ENCODE measurements at places on chromosomes 7 and 10.

DNA sequence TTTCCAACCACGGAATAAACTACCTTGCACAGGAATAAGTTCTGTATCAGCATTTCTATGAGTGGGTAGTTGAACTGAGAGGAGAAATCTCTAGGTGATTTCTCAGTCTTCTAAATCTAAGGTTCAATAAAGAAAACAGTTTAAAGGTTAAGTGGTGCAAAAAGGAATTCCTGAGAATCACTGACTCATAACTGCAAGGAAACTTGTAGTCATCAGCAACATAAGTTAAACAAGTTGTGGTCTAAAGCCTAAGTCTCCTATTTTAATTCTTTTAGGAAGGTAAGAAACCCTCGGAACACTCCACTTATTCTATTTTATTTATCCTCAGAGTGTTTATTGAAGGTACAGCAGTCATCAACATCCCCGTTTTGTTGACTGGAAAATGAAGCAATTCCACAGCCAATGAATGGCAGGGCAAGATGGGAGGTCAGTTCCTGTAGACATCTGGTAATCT lies 92.4 kb upstream of the PIK3CG start:
- no peak for DNase-seq

DNA sequence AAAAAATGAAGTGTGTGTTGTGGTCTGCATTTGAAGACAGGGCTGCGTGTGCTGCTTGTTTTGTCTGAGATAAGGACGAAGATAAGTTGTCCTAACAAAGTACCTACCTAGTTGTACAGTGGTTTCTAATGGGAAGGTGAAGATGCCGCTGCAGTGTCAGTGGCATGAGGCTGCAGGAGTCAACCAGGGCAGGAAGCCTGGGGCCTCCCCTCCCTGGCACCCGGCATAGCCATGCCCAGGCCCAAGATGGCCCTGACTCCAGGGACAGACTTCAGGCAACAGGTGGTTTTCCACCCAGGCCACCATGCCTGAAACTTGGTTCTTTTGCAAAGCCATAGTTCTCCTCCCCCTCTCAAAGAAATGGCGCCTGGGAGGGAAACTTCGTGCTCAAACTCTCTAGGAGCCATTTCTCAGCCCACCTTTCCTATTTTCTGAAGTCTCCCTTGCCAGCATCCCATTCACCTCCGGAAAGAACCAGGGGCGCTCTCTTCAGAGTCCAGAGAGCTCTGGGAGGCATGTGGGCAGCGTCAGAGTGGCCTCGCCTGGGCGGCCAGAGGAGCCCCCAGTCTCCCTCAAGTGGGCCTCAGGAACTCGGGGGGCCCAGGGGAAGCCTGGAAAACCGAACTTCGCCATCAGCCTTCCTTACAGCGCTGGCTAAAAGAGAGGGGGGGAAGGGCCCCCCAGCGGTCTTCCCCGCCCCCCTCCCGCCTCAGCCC lies 2.1 kb upstream of the KAT6B start:
- DNase-seq: no peak

DNA sequence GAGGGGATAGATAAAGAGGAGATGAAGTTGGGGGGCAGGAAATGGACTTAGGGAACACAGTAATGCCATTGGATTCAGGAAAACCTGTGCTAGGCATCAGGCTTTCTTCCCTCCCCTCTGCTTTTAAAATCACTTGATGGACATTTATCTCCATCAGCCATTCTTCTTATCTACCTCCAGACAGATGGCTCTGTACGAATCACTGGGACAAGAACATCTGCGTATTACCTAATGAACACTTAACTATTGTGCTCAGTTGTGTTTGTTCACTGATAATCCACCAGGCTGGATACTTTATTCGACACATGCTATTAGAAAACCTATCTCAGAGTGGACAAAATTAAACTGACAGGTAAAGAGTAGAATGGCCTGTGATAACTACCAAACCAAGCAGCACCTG lies 40.0 kb downstream of the TNKS2 start:
- peak; percentile 11 for DNase-seq

DNA sequence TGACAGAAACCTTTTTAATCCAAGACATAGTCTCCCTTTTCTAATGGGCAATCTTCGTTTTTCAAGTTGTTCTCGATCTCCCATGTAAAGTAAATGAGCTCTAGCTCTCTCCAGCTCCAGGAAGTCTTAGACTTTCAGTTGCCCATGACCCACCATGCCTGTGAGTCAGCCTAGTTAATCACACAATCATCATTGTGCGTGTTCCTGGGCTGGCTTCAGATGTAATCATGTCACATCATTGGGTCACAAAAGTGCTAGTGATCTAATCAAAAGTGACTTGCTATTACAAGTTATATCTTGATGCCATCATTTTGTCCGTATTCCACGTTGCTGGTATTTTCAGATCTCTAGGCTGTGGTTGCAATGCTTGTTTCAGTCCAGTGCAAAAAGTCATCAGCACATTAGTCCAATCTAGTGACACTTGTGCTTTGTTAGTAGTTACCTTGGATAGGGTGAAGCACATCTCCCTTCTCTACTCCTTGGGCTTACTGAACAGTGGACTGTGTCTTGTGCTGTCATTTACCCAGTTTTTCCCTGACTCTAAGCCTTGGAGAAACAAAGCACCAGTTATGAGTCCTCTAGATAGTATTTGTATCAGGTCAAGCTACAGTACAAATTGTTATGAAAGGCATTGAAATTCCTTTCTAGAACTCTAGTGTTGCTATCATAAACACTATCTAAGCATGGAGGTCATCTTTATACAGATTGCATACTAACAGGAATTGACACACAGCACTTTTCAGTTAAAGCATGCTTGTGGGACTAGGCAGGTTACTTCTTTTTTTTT lies 316.6 kb downstream of the GFRA1 start:
- DNase-seq: no peak

- no peak for DNase-seq
Observed at GRCh38 chr7:104946338-104946737, 67.7 kb upstream of the KMT2E start.

DNA sequence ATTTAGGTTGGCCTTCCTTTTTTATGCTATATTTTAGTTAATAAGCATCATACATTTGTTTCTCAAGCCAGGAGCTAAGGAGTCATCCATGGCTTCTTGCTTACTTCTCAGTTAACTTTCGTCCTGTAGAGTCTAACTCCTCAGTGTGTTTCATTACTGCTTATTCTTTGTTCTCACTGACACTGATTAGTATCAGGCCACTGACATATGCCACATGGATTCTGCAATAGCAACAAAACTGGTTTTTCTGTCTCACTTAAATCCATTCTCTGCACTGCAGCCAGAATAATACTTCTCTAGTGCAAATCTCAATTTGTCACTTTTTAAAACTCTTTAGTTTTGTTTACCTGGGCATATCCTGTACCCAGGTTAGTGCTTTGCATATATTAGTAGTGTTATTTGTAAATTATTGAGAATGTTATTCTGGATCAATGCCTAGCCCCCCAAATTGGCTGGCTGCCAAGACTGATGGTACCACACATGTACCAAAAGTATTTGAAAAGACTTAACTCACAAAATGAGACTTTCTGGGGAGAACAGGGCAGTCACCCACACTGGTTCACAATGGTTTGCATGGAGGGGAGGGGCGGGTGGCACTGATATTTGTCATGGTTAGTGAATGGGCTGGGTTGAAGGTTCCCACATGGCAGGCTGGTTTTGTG lies 79.1 kb downstream of the CCSER2 start:
- DNase-seq: no peak

DNA sequence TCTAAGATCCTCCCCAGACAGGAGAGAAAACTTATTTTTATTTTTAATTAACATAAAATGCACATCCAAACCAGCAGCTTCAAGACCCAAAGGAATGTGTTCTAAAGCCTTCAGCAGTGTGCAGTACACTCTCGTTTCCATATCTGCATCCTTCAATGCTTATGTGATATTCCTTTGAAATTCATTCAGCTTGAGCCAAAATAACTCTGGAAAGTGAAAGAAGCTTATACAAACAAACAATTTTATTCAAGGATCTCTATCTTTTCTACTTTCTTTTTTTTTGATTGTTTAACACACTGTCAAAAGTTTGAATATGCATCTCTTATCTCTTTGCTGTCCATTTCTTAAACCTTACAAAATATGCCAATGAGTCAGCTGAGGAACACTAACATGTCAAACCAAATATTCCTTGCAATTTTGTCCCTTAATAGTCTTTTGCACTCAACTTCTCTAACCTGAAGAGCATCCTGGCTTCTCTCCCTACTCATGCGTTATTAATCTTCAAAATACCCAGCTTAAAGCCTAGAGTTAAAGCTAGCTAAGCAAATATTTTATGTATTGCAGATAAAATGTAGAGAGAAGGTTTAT lies 124.3 kb downstream of the THSD7A start:
- no peak for DNase-seq

DNA sequence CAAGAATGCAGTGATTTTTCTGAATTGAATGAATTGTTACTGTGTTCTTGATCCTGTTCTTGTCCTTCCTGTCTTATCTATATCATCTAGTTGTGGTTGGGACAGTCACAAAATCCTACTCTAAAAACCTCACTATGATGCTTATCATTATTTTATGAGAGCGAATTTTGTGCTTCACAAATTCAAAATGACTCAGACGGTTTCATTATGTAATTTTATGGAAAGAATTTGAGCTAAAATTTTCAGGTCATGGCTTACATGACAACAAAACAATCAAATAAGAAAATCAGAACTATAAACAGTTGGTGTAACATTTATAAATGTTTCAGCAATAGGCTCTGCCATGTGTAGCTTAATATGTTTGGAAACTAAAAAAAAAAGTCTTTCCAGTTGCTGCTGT lies 6.9 kb downstream of the PRKAR2B start:
- no peak for DNase-seq

DNA sequence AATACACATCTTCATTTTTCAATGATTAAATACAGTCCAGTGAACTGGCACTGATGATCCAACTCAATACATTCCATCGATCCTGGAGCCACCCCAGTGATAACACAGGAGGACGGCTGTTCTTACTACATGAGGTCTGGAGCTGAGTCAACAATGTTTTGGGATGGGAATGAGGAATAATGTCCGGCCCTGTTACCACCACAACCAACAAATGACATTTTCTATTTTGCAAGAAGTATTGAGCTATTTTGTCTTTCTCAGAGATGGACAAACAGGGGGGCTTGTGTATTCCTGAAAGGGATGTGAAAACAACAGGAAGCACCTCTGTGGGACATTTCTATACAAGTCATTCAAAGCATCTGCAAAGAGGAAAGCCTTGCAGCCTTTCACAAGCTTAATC lies 249.2 kb downstream of the PARD3 start:
- DNase-seq: no peak

DNA sequence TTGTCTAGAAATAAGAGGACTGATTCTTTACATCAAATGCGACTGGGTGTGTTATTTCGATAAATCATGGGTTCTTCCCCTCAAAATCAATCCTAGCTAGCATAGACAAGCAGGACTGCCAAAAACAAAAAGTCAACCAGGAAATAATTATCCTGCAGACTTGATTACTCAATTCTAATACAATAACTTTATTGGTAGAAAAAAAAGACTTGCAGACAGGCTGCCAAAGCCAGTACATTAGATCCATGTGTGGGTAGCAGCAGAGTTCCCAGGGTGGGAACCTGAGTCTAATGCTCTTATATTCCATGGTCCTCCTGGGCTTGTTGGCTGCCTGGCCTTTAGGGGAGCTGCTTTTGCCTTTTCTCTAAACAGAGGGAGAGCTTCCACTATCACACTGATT lies 7.8 kb downstream of the AFAP1L2 start:
- no peak for DNase-seq

DNA sequence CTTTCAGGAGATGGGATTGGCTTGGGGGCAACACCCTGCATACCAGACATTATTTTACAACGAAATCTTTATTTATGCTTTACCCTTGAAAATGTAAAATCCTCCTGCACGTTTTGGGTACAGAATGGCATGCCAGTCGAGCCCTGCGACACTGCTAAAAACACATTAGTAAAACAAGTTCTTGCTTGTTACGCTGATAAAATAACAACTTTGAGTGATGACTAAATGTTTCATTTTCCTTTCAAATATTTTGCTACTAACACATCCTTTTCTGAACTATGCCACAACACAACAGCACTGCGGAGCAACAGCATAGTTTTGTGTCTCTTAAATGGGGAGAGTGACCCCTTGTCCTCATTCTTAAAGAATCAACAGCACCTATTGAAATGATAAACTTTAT lies 76.0 kb upstream of the SEMA3D start:
- no peak for DNase-seq

GRCh38 chr7:116120839-116121238 lies 89.5 kb upstream of the TES start:
- DNase-seq: no peak

DNA sequence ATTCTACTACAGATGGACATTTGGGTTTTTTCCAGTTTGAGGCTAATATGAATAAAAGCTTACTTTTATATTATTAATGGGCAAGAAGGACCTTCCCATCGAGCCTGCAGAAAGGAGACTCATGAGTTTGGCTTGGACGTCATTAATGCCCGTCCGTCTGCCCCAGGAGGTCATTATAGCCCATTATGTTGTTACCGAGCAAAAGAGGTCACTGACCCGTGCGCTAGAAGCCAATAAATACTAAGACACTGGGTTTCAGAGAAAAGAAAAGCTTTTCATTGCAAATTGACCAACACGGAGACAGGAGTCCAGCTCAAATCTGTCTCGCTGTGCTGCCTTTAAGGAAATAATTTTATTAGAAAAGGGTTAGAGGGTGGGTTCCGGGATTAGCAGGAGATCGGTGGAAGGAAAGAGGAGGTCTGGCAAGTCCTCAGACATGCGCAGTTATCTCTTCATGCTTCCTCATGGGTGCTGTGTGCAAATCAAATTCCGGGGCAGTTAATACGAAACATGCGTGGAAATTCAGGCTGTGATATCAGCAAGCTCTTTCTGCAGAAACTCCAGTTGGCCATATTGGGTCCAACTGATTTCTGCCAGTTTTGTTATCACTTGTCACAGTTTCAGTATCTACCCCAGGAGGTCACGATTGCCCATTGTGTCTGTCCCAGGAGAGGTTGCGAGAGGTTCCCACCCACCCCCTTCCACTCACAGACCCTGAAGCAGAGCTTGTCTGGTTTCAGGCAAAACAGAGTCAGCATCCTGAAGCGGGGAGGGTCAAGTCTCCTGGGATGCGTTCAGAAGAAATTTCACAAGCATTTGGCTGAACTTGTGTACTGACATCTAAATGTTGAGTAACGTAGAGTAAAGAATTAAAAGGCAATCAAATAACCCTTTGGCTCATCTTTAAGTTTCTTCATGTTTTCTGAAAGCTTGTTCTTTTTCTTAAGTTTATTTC lies 1.1 kb upstream of the GALNTL5 start:
- DNase-seq: no peak

Measured in NCI-H524 (cell line).